BJ (cell line): ENCODE measurements at places on chromosomes 11 and 22.

DNA sequence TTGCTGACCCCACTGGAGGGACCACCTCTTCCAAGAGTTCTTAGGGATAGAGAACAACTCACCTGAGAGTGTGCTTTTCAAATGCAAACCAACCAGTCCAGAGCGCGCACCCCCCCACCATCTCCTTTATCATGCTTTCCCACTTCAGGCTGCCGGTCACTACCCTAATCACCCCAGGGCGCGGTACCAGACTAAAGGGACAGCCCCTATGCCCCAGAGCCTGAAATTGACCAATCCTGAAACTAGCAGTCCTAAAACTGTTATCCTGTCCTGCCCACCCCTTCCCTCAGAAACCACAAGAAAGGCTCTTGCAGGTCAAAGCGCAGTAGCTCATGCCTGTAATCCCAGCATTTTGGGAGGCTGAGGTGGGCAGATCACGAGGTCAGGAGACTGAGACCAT is 37.0 kb downstream of the NEAT1 start:
- DNase-seq: no peak

GRCh38 chr11:120229451-120230424 is 10.2 kb upstream of the POU2F3 start:
- no peak for DNase-seq

DNA sequence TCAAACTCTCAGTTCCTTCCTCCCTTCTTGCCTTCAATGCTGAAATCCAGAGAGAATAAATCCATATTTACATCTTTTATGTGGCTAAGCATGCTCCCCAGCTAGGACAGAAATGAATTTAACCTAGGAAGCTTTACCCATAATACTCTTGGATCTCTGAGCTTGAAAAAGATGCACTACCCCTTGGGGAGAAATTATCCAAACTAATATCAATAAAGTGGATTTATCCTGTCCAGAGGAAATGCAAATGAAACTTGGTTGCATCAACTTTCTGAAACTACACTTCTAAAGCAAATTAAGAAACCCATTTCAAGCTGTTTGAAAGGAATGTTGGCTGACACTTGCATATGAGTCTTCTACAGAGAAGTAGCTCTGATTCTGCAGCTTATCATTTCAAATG is 347.9 kb downstream of the TTC28 start:
- no peak for DNase-seq

DNA sequence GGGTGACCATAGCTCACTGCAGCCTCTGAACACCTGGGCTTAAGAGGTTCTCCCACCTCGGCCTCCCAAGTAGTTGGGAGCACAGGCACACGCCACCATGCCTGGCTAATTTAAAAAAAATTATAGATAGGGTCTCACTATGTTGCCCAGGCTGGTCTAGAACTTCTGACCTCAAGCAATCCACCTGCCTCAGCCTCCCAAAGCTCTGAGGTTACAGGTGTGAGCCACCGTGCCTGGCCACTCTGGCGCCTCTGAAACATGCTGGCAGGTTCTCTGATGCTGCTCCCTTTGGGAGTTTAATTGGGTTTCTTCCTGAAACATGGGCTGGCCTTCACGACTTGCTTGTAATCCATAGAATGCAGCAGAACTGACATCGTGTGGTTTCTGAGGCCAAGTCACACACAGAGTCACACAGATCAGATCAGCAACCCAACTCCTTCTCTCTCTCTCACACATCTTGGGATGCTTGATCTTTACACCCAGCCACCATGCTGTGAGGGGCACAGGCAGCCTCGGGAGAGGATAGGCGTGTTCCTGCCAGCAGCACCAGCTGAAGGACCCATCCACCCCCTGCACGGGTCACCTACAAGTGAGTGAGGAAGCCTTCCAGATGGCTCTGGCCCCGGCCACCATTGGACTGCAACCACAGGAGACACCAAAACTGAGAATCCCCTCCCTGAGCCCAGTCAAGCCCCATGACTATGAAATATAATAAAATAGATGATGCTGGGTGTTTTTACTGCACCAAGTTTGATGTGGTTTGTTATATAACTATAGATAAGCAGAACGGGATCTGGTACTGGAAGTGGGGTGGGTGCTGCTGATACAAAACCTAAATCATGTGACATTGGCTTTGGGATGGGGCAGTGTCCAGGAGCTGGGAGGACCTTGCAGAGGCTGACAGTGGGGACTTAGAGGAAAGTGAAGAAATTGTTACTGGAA is 3.1 kb upstream of the GSC2 start:
- DNase-seq: no peak

DNA sequence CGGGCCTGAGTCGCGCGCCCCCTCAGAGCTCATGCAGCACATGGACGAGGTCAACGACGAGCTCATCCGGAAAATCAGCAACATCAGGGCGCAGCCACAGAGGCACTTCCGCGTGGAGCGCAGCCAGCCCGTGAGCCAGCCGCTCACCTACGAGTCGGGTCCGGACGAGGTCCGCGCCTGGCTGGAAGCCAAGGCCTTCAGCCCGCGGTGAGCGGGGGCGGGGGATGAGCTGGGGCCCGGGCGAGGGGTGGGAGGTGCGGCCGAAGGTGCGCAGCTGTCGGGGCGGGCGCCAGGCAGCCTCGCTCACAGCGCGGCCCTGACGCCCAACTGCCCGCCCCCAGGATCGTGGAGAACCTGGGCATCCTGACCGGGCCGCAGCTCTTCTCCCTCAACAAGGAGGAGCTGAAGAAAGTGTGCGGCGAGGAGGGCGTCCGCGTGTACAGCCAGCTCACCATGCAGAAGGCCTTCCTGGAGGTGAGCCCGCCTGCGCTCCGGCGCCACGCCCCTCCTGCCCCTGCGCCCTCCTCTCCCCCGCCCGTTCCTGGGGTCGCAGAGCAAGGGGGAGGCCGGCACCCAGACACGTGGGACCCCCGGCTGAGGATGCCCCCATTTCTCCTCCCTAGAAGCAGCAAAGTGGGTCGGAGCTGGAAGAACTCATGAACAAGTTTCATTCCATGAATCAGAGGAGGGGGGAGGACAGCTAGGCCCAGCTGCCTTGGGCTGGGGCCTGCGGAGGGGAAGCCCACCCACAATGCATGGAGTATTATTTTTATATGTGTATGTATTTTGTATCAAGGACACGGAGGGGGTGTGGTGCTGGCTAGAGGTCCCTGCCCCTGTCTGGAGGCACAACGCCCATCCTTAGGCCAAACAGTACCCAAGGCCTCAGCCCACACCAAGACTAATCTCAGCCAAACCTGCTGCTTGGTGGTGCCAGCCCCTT is 20.5 kb downstream of the EPS8L2 start:
- no peak for DNase-seq

GRCh38 chr11:130826572-130826971 is 89.7 kb downstream of the SNX19 start:
- no peak for DNase-seq

- DNase-seq: no peak
These were observed 6.7 kb upstream of the MCAM start for GRCh38 chr11:119323532-119324033.

DNA sequence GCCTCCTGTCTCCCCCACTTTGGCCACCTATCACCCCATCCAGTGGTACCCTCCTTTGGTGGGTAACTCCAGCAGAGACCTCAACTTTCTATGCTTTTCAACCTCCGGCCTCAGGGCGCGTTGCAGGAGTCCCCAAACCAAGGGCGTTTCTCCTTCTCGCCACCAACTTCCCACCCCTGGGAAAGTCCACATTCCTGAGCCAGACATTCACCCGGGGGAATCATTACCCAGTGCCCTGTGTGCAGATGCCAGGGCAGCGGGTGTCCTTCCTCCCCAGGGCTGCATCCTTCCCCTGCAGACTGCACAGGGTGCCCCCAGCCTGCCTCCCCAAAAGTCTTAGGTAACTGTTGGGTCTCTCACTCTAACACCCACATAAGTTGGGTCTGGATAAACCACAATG is 26.4 kb downstream of the MYEOV start:
- no peak for DNase-seq

DNA sequence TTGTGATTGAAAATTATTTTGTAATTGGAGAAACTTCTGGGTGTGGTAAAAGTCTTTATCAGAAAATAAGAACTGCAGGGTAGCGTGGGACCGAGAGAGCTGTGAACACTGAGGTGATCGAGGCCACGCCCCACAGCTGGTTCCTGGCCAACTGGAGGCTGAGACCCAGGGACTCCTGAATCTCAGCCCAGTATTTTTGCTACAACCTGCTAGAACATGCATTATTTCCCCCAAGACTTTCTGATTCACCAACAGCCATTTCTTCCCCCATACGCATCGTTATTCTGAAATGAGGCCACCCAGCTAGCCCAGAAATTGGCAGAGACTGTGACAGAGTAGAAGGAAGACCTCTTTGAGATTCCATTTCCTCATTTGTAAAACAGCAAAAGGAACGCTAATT is 3.4 kb upstream of the FGF19 start:
- DNase-seq: no peak

- DNase-seq: no peak
These were observed 24.4 kb upstream of the BIRC3 start for GRCh38 chr11:102292933-102293332.

GRCh38 chr22:28978158-28978557 is 83.5 kb downstream of the C22orf31 start:
- DNase-seq: no peak

GRCh38 chr11:37972691-37973090 is 1374.7 kb upstream of the RAG2 start:
- no peak for DNase-seq

- DNase-seq: no peak
These were observed 102.6 kb downstream of the RELT start for GRCh38 chr11:73478737-73479347.

DNA sequence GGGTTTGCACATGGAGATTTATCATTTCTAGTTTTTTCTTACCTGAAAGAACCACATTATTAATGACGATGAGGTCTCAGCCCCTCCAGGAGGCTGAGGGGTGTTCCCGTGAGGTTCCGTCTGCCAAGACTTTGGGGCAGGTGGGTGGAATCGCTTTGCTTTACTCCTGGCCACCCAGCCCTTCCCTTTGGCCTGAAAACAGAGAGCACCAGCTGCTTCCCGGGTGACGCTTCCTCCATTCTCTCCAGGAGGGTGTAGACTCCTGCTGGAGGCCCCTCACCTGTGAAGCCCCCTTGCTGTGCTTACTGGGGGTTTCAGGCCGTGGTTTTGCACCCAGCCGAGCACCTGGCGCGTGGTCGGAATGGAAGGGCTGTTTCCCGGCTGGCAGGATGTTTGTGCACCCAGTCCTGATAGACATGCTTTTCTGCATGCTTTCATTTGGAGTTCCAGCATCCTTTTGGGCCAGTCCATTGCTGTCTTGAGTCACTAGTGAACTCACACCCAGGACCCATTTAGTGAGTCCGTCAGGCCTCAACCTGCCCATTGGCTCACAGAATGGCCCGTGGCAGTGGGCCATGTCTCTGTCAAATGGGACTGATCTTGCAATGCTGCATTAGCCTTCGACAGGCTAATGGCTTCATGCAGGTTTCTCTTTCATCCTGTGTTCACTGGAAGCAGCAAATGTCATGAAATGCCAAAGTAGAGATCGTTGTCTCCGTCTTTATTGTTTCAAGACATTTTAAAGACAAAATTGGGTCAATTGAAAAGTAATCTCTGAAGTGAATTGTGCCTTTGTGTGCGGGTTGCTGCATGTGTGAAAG is 360.8 kb downstream of the TBC1D22A start:
- DNase-seq: no peak

DNA sequence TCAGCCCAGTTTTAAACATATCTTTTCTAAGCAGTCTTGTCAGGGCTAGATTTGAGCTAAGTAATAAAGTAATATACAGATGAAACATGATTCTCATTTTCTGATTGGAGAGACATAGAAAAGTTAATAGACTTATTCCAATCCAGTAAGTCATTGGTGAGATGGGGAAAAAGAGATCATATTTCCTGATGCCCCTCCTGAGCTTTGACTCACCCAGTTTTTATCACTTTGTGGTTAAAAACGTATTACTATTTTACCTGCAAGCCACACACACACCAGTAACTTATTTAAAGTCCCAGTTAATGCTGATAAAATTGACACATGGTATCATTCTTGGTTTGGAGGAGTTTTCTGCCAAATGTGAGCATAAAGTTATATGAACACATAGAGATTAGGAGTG is 306.8 kb downstream of the CADM1 start:
- no peak for DNase-seq

DNA sequence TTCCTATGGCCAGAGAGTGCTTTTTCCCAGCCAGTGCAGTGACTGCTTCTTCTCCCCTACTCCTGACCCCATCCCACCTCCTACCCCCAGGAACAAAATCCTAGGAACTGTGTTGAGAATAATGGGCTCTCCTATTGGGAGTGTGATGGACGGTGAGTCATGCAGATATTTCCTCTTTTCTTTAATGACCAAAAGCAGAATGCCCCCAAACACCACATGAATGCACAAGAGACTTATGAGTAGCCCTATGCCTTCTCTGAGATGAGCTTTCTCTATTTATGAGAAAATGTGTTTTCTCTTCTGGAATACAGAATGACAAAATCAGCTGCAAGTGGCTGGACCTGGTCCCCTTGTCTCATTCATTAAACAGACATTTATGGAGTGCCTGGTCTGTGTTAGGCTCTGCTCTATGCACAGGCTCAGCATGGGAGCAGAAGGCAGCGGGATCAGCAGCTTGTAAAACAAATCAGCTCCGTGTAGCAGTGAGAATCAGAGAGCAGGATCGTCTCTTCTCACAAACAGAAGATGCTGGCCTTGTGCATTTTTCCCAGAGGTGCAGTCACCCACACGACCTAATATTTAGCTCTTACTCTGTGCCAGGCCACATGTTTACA is 47.5 kb upstream of the GALNT18 start:
- no peak for DNase-seq

DNA sequence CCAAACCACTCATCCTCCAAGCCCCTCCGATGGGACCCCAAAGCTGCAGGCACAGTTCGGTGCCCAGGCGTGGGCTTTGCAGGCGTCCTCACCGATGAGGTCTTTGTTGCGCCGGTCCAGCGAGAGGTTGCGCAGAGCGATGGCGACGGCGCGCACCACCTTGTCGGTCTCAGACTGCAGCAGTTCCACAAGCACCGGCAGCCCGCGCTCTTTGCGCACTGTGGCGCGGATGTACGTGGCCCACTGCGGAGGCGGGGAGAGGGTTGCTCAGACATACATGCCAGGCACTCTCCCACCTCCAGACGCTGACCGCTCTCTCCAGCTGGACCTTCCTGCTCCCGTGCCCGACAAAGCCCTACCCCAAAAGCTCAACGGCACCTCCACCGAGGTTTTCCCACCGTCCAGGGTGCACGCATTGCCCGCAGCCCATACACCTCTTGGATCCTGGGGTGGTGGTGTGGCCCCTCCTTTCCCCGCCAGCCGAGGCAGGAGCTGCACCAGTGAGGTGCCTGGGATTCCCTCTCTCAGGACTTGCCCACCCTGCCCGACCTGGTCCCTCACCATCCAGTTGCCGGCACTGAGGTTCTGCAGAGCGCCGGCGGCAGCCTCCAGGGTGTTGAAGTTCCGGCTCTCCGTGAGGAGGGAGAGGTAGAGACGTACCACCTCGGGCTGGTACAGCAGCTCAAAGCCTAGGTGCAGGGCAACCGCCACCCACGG is 32.1 kb upstream of the TXNRD2 start:
- DNase-seq: no peak

- peak; percentile 80 for DNase-seq
These were observed 149.3 kb downstream of the FBXO7 start for GRCh38 chr22:32623943-32624342.

GRCh38 chr11:75349521-75350116 is 1.8 kb downstream of the ARRB1 start:
- DNase-seq: no peak

GRCh38 chr22:44541671-44542319 is 43.8 kb upstream of the RTL6 start:
- no peak for DNase-seq

GRCh38 chr11:62552485-62553079 is 6.0 kb upstream of the AHNAK start:
- DNase-seq: no peak
